NCI-H774 (cell line): ENCODE measurements at places on chromosomes 5 and 9.

GRCh38 chr5:75614176-75614575, 2.9 kb downstream of the ANKDD1B start:
- DNase-seq = no peak

GRCh38 chr5:6675784-6676491, 37.3 kb upstream of the TENT4A start:
- DNase-seq = no peak

DNA sequence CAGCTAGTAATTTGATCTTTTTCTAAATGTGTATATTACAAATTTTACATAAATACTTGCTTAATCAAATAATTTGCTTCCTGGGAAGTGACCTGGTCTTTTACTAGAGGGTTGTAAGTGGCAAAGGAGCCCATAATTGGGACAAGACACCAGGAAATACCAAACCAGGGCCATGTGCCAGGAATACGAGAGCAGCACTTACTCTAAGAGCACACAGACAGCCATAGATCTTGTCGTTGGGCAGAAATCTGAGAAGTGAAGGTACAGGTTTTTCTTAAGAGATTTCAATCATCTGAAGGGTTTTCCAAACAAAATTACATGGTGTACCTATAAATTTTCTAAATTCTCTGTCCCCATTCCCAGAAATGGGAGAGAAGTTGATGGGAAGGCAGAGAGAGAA, 179.3 kb downstream of the HINT1 start:
- no peak for DNase-seq

DNA sequence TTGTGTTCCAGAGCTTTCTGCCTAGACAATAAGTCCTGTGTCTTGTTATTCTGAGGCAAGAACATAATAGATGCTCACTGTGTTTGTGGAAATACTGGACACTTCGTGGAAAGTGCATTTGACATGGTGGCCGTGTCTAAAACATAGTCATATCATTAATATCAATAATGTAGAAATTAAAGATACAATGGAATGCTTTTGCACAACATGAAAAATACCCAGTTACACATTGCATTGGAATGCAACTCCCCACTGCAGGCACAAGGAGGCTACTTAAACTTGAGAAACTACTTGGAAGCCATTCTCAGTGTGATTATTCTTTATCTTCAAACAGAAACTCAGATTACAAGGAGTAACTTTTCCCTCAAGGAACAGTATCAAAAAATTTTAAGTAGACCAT, 145.3 kb upstream of the ZNF462 start:
- no peak for DNase-seq

GRCh38 chr5:39191216-39191615, 28.1 kb downstream of the FYB1 start:
- DNase-seq = peak; percentile 16

GRCh38 chr5:82405618-82406204, 127.6 kb upstream of the RPS23 start:
- DNase-seq = no peak

GRCh38 chr9:92949266-92949982, 2.1 kb downstream of the FGD3 start:
- DNase-seq = no peak

DNA sequence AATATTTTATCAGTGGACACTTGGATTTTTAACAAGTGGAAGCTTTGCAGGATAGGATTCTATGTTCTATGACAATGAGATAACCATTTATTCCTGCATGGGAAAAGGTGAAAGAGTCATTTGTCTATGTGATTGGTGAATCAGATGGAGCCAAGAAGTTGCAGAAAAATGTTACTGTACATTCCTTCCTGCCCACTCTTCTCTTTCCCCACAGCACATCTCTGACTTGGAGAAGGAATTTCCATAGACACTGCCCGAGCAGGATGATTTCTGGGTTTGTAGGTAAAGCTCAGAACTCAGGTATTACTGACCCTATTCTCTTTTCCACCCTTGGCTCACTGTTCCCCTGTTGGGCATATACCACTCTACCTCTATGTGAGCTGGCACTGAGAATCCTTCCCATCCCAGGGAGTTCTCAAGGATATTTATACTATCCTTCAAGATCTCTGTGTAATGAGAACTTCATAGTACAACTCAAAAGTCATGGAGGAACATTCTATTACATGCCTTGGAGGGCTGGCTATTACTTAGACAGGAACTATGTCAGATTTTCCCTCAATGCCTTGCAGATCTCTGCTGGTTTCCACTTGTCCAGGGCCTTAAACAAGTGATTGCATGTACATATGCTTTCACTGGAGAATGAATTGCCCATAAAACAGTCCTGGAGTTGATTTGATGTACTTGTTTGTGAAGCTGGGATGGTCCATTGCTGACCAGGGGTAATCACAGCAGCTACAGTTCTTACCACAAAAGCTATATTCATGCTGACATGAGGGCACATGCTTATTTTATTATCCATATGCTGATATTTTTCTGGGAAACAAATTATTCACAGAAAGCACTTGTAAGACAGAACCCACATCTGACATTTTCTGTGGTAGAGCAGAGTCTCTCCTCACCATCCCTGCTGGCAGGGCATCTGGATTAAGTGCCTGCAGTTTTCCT, 24.1 kb downstream of the SLC1A3 start:
- no peak for DNase-seq

- DNase-seq = no peak
Measured at GRCh38 chr5:1681955-1682354, 117.7 kb downstream of the MRPL36 start.
